ENCODE measurements at places on chromosomes 16 and 17. TPM values are rescaled to one million over a fixed set of nuclear protein-coding genes. Genes with fewer than 3 reads are reported as not detected.

CD300H gene
- total RNA-seq = not detected

TRIM72 gene
- not detected for total RNA-seq

SLC38A8 gene
- not detected for total RNA-seq

ST6GALNAC1 gene
- not detected for total RNA-seq

CCL4 gene
- 2.9 TPM for total RNA-seq

EFNB3 gene
- total RNA-seq = not detected

CD79B gene
- 42.8 TPM for total RNA-seq

RDM1 gene
- total RNA-seq = 0.41 TPM

TMC5 gene
- not detected for total RNA-seq

CHST4 gene
- not detected for total RNA-seq

MT2A gene
- total RNA-seq = 39.0 TPM

KRTAP2-3 gene
- not detected for total RNA-seq

IL17C gene
- 0.49 TPM for total RNA-seq

PIK3R6 gene
- 0.44 TPM for total RNA-seq

KRTAP3-1 gene
- total RNA-seq = not detected

SECTM1 gene
- total RNA-seq = 0.18 TPM

DNAH9 gene
- total RNA-seq = not detected

HOXB8 gene
- total RNA-seq = not detected

NPIPA8 gene
- total RNA-seq = 37.5 TPM

CEP131 gene
- 10.3 TPM for total RNA-seq

SMIM5 gene
- total RNA-seq = 0.82 TPM

GPR139 gene
- not detected for total RNA-seq

NPIPB13 gene
- 40.8 TPM for total RNA-seq

KLHL36 gene
- total RNA-seq = 157 TPM

ZG16 gene
- total RNA-seq = not detected

CAPNS2 gene
- not detected for total RNA-seq

THRA gene
- 53.6 TPM for total RNA-seq

Measured in naive thymus-derived CD8-positive, alpha-beta T cell (primary cell).